M059J (cell line): ENCODE measurements at places on chromosomes 13 and 19. TPM values are rescaled to one million over a fixed set of nuclear protein-coding genes. Genes with fewer than 3 reads are reported as not detected.

CCL25 gene
- total RNA-seq, result not detected in 2 replicates

KLK14 gene
- not detected in 2 replicates for total RNA-seq

DACH1 gene
- total RNA-seq, result not detected in 2 replicates

F2RL3 gene
- not detected in 2 replicates for total RNA-seq

IGSF23 gene
- total RNA-seq, result 0.22 and 0.81 TPM in 2 replicates

FSD1 gene
- 11.7 and 14.7 TPM in 2 replicates for total RNA-seq

CCDC8 gene
- not detected in 2 replicates for total RNA-seq

KIR3DL1 gene
- not detected in 2 replicates for total RNA-seq

CRX gene
- total RNA-seq, result not detected in 2 replicates

DNA sequence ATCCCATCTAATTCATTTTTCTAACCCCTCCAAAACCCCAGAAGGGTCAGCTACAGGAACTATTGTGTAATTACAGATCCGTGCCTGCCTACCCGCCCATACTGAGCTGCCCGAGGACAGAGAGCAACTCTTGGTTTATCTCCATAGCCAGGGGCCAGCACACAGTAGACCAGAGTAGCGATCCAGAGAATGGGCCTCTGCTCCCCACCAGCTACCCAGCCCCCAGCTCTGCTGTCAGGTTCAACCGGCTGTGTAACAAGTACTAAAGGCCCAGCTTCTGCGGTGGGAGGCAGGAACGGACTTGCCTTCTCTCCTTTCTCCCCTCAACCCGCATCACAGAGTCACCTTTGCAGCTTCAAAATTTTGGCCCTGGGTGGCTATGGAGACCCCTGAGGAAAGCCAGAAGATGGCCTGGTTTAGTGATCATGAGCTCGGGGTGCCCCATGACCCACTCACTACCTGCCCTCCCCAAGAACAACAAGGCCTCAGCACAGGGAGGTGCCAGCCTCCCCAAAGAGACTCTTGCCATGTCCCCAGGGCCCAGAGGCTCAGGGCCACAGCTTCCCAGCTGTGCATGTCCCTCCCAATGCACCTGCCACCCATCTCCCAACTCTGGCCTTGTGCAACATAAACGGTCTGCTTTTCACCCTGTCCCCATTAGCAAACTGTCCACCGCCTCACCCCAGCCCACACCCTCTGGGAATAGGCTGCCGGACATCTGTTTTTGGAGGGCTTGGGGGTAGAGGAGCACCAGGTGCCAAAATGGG is 5.7 kb downstream of the CALM3 start:
- DNase-seq, result no peak

DNA sequence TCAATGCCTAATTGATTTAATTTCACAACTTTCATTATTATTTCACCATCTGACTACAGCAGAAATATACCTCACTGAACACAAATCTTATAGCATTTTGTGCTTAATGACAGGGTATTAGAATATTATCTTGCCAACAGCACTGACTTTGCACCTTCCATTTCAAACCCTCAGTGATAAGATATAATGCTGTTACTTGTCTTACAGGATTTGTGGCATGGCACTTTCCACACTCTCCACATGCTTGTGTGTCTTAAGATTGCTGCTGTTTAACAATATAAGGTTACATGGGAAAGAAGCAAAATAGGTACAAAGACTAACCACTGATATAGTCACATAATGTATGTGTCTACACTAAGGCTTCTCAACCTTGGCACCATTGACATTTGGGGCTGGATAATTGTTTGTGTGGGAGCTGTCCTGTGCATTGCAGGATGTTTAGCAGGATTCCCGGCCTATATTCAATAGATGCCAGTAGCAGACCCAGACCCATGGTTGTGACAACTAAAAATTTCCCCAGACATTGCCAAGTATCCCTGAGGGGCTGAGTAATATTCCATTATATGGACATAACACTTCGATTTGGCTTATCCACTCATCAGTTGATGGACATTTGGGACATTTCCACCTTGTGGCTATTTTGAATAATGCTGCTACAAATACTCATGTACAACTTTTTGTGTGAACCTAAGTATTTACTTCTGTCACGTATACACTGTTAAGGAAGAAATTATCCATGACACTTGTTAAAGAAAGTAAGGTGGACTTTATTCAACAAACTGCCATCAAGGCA is 5.7 kb upstream of the DIAPH3 start:
- DNase-seq, result no peak

DNA sequence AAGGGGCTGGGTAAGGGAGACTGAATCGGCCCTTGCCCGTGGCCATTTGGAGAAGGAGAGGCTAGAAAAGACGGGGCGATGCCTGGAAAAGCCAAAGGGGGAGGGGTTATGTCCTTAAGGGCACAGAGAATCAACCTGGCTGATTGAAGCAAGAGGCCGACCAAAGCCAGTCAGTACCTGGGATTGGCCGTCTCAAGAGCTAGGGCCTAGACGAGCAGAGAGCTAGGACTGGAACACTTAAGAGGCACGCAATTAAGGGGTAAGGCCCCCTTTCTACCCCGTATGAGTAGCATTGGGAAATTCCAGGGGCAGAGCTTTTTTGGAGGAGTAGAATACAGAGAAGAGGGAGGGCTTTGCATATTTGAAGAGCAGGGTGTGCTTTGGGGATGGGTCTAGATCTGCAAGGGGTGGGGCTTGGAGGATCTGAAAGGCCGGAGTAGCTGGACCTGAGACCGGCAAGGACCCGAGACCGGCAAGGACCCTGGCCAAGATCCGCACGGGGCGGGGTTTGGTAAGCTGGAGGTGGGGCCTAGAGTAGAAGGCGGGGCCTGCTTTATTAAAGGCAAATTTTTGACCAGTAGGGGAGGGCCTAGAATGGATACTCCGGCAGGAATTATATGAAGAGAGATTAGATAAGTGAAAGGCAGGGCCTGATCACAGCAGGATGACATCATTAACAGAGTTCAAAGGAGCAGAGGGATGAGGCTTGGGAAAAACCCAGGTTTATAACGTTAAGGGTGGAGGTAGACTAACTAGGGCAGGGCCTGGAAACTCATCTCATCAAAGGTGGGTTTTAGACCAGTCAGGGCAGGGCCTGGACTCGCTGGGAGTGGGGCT is 10.7 kb upstream of the CACNG6 start:
- DNase-seq, result peak; percentile 79

DNA sequence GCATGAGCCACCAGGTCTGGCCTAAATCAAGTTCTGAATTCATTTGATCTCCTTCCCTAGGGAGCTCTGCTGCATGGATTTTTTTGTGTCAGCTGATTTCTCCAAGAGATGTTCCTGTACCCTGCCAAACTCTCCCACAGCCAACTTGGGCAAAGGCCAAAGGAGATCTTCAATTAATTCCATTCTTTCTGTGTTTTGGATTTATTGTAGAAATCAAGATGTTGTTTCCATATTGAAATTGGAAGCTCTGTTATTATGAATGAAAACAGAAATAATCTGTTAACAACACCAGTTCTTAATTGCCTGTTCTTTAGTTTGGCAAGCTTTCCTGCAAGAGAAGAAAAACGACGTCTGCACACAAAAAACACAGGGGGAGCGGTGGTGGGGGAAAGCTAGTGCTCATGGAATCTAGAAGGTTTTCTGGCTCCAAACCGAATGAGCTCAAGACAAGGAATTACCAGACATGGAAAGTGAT is 86.5 kb upstream of the ABCC4 start:
- DNase-seq, result no peak

GRCh38 chr19:57434386-57435061 is 601 bp upstream of the ZNF749 start:
- no peak for DNase-seq

GRCh38 chr19:27735314-27735713 is 1477.6 kb downstream of the UQCRFS1 start:
- no peak for DNase-seq

DNA sequence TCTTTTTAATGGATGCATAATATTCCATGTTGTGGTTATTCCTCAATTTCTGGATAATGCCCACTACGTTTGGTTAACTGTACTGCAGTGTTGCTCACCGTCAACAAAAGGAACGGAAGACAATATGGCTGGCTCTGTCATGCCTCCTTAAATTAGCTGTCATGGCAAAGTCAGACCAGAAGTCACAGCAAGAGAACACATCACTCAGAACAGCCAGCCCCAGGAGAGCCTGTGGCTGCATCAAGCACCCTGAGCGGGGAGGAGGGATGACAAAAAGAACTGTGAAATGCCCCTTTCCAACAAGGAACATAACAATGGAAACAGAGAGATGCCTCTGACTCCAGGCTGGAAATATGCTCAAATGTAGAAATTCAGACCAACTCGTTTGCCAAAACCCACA is 366.0 kb upstream of the ZNF507 start:
- DNase-seq, result no peak

DNA sequence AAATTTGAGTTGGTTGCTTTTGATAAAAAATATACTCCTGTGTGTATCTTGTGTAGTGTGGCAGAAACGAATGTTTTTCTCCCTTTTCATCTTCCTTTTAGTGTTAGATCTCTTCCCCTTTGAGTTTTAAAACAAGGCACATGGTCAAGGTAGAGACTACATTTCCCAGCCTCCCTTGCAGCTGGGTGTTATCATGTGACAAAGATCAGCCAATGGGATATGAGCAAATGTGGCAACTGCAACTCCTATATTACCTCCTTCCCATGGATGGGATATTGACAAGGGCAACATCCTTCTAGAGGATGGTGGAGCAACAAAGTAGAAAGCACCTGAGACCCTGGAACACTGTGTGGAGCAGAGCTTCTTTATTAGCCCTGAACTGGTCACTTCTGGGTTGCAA is 42.4 kb downstream of the ADGRE3 start:
- DNase-seq, result peak; percentile 35

DNA sequence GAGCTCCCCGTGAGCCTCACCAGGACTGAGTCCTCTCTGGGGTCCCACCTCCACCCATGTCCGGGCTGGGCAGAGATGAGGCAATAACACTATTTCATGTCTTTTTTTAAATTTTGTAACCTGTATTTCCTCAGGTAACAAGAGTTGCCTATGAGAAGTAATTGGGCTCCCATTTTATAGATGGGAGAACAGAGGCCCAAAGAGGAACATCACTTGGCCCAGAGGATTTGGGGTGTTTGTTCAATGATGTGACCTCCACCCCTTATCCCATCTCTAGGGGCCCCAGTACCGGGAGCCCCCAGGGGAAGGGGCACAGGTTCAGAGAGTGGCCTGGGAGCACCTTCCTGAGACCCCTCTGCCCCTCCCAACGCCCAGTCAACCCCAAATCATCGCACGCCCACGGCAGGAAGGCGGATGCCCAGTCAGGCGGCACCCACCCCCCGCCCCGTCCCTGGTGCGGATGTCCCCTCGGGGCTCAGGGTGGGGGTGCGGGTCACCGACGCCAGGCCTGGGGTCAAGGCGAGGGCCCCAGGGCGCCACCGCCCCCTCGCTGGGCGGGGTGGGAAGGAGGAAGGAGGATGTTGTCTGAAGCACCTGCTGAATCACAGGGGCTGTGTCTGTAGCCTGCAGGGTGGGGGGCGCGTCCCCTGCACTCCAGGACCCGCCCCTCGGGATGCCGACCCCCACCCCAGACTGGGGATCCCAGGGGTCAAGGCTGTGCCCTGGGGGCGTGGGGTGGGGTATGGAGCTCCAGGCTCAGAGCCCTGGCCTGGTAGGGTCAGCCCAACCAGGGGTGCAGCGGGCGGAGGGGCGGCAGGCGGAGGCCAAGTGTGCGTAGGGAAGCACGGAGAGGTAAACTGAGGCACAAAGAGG is 9.0 kb upstream of the CIRBP start:
- peak; percentile 69 for DNase-seq
